Prostate gland (tissue), 2 donors: ENCODE measurements at places on chromosomes 5 and 9. TPM values are rescaled to one million over a fixed set of nuclear protein-coding genes. Genes with fewer than 3 reads are reported as not detected.

GRCh38 chr9:6671416-6671815, 25.9 kb upstream of the GLDC start:
- no peak for DNase-seq

DNA sequence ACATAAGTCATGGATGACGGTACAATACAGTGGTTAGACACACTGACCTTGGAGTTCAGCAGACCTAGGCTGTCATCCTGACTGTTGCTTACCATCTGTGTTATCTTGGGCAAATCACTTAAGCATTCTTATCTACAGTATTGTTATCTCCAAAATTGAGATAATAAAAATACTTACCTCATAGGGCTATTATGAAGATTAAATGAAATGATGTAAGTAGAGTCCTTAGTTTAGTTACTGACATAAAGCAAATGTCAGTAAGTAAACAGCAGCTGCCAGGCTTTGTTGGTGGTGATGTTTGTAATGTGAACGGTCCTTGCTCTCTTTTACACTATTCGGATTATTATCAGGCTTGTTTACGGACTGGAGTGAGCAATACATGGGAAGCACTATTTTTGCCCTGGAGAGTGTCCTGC, 107.3 kb upstream of the DPYSL3 start:
- no peak for DNase-seq

DNA sequence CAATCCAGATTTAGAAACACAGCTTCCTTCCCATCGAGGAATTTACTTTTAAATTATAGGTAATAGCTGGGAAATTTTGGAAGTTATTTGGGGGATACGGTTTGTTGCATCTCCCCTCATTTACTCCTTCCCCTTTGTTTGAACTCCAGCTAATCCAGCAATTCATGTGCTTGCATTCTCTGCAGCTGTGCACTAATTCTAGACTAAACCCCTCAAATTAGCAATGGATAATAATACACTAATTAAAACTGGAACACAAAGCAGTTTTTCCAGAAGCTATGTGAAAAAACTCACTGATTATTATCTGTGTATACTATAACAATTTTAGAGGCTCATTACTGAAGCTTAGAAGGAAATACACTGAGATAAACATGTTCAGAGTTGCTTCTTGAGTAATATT, 751.2 kb upstream of the ZNF608 start:
- DNase-seq = no peak

DNA sequence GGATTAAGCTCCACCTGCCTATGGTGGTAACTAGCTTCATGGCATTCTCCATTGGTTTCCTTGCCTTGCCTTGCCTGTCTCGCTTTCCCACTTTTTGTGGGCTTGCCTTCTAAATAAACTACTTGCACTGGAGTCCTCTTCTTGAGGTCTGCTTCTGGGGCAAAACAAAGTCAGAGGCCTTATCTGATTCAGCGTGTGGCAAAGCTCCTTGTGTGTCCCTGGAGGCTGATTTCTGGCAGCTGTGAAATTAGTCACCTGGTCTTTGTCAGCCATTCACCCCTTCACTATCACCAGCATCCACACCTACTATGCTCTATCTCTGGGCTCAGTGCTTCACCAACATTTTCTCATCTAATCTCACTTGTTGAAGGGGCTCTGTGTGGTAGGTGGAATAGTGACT, 176.2 kb downstream of the SEC61B start:
- DNase-seq = no peak

DNA sequence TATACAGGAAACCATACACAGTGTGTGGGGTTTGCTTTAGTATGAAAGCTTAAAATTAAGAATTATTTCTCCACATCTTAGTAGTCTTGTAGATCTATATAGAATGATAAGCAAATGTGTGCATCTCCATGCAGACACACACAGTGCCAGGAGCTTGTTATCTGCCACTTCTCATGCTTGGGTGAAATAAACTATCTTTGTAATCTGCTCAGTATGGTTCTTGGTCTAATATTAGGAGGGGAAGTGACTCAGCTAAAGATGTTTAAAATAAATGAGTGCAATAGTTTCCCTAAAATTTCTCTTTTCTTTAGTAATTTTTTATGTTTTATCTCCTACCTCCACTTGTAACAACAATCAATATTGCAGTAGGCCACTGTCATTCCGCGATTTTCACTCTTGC, 689.6 kb downstream of the TAF11L14 start:
- no peak for DNase-seq

DNA sequence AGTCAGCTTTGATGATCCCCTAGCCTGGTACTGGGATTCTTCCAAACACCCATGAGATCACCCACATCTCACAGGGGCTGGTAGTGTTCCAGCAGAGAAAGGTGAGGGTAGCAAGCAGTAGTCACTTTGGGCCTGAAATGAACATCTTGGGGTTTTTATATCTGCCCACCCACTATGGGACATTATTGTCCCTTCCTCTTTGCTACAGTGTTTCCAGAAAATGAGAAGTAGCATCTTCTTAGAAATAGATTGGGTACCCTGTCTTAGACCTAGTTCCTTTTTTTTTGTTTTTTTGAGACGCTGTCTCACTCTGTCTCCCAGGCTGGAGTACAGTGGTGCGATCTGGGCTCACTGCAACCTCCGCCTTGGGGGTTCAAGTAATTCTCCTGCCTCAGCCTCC, 249.2 kb upstream of the ANKRD55 start:
- DNase-seq = no peak

GRCh38 chr5:162274679-162275078, 207.1 kb downstream of the GABRG2 start:
- DNase-seq = no peak

- DNase-seq = no peak
Observed at GRCh38 chr9:107863396-107863795, 373.8 kb upstream of the KLF4 start.

- no peak for DNase-seq
Observed at GRCh38 chr9:117182046-117182445, 232.8 kb downstream of the ASTN2 start.

GRCh38 chr9:82164159-82164558, 175.6 kb downstream of the SPATA31D1 start:
- DNase-seq = no peak

DNA sequence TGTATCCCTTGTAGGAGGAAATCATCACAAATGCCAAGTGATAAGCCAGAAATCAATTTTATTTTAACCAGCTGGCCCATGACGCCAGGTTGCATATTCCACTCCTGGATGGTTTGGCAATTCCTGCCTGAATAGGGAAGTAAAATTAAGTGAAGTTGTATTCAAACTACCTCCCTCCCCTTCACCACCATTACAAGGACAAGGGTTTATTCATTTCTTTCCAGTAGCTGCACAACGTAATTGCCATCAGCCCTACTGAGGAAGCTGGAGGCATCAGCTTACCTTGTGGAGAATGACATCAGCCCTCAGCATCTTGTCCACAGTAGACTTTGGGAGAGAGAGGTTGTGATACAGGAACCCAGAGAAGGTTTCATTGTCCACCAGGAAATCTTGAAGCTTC, 66.6 kb downstream of the ABCA1 start:
- no peak for DNase-seq

The SHISAL2B gene
- not detected for total RNA-seq

The GABRA1 gene
- 0.23 TPM for total RNA-seq

The IFNB1 gene
- not detected for total RNA-seq

The SNCAIP gene
- total RNA-seq = 5.1 TPM

The MYO10 gene
- 77.0 TPM for total RNA-seq

The TNFSF8 gene
- 2.4 TPM for total RNA-seq

The ANKRA2 gene
- 36.5 TPM for total RNA-seq

The LSM11 gene
- 8.1 TPM for total RNA-seq

The DCTN4 gene
- 87.1 TPM for total RNA-seq

The CBY3 gene
- total RNA-seq = not detected

The ELOVL7 gene
- 23.8 TPM for total RNA-seq
